Stimulated activated CD8-positive, alpha-beta memory T cell treated with anti-CD3 and anti-CD28 coated beads, Interleukin-15, amount 100 ng/mL, for 1 hour (primary cell): ENCODE measurements at places on chromosomes 1 and 21.

GRCh38 chr1:24970399-24970753 lies 40.3 kb upstream of the RUNX3 start:
- no peak for DNase-seq

DNA sequence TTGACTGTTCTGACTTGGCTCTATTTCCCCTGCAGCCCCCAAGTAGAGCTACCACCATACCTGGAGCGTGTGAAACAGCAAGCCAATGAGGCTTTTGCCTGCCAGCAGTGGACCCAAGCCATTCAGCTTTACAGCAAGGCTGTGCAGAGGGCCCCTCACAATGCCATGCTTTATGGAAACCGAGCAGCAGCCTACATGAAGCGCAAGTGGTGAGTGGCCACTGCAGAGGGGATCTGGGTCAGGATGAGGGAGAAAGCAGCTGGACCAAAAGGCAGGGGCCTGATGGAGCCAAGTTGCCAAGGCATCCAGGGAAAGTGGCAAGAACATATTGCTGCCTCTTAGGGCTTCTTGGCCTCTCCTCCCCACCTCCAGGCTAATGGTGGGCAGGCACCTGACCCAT lies 24.1 kb upstream of the TMEM222 start:
- no peak for DNase-seq

- no peak for DNase-seq
Observed at GRCh38 chr1:208007319-208007937, 96.5 kb upstream of the CD34 start.

GRCh38 chr21:42063191-42063570 lies 7.9 kb upstream of the UMODL1 start:
- DNase-seq: no peak

- no peak for DNase-seq
Observed at GRCh38 chr1:109620401-109620791, 759 bp downstream of the AMPD2 start.

DNA sequence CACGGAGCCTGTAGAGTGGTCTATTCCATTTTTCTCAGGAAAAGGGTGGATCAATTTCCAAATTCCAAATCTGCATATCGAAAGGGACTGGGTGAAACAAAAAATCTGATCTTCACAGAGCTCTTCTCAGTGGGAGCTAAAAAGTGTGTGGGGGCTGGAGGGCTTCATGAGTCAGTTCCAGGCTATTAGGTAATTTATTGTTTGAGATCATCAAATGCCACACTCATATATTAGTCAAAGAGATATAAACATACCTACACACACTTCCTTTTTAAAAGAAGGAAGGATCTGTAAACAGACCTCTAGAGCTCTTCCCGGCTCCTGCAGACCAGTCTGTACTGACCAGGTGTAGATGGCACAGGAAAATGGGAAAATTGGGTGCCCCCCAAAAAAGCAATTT lies 175.4 kb downstream of the ZBTB18 start:
- DNase-seq: no peak

- no peak for DNase-seq
Observed at GRCh38 chr1:220544901-220545303, 17.0 kb downstream of the MARK1 start.
